ENCODE measurements at places on chromosomes 1 and 21.
A peak's percentile ranks its signal among the peaks of the same experiment; 100 is the strongest.

DNA sequence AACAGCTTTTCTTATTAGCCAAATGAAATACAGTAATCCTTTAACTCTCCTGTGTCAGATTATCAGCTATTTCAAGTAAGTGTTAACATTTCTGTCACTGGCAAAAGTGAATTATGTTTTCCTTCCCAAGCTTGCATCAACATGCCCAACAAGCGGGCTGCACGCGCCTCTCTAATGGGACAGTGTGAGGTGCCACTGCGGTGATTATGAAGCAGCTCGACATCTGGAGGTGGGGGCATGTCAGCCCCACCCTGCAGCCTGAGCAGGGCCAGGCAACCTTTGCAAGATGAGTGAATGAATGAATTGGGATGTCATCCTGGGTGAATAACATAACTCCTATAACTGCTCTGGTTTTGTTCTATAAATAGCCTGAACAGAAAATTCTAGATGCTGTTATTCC lies 301.4 kb downstream of the ZNF326 start:
- no peak for DNase-seq

- no peak for DNase-seq
Observed at GRCh38 chr21:44398499-44398898, 45.1 kb downstream of the TRPM2 start.

- DNase-seq = peak; percentile 33
Observed at GRCh38 chr1:8512504-8512903, 194.6 kb downstream of the SLC45A1 start.

- DNase-seq = no peak
Observed at GRCh38 chr1:112537456-112537855, 28.7 kb downstream of the WNT2B start.

GRCh38 chr1:70290218-70290617 lies 64.3 kb downstream of the ANKRD13C start:
- no peak for DNase-seq

- DNase-seq = no peak
Observed at GRCh38 chr1:196451103-196451502, 157.1 kb downstream of the KCNT2 start.

- DNase-seq = no peak
Observed at GRCh38 chr1:14365301-14365988, 233.0 kb upstream of the KAZN start.

- DNase-seq = no peak
Observed at GRCh38 chr1:11984121-11984520, 3.9 kb downstream of the MFN2 start.

DNA sequence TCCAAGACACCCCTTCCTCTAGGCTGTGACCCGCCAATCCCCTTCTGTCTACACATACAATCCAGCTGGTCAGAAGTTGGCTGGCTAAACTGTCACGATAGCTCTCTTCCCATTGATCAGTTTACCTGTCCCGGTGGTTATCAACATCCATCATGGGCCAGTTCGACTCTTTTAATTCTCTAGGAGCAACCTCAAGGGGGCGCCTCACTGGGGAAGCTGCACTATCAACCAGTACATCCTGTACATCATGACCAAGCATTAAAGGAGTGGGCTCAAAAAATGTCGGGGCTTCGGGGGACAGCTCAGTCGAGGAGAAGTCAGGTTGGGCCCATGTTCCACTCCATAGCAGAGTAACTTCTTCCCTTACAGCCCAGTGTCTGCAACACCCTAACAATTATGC lies 53.2 kb upstream of the B3GALNT2 start:
- DNase-seq = peak; percentile 32

DNA sequence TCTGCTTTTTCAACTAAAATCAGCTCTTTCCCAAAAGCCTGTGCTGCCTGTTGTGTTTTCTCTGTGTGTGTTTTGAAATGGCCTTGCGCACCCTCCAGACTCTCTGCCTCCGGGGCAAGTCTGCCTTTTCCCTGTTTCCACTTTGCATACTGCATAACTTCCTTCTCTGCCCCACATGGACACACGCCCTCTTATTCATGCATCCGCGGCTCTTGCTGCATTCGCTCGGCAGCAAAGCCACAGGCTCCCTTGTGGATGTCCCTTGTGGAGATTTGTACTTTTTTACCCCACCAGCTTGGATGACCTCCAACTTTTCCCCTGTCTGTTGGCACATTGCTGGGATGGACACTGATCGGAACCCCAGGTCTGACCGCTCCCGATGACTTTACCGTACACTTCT lies 147.6 kb downstream of the ADSS2 start:
- DNase-seq = no peak

- DNase-seq = no peak
Observed at GRCh38 chr1:224700918-224701531, 84.9 kb downstream of the CNIH3 start.

- DNase-seq = no peak
Observed at GRCh38 chr1:240508950-240509349, 103.0 kb downstream of the GREM2 start.

- no peak for DNase-seq
Observed at GRCh38 chr1:201307760-201308499, 24.6 kb downstream of the PKP1 start.

- peak; percentile 67 for DNase-seq
Observed at GRCh38 chr21:45309069-45309986, 21.6 kb upstream of the POFUT2 start.

GRCh38 chr1:230632273-230632873 lies 9.9 kb upstream of the COG2 start:
- DNase-seq = peak; percentile 12
